ENCODE measurements at places on chromosomes 16 and 17. TPM values are rescaled to one million over a fixed set of nuclear protein-coding genes. Genes with fewer than 3 reads are reported as not detected.

- no peaks in the 10 kb centered on the region for H3K27me3 ChIP-seq
- no peak for DNase-seq
- no peak overlapping the region for H3K27ac ChIP-seq
- H3K36me3 ChIP-seq: peaks cover 2% of the 10 kb centered on the region
Measured at GRCh38 chr16:71635632-71636031, 9.6 kb downstream of the MARVELD3 start.

The TP53TG3 gene
- not detected for total RNA-seq

GRCh38 chr16:71328151-71328550 is 30.4 kb upstream of the CALB2 start:
- no peak overlapping the region for H3K27ac ChIP-seq
- DNase-seq: no peak
- no peaks in the 10 kb centered on the region for H3K27me3 ChIP-seq
- H3K4me1 ChIP-seq: no peaks in the 10 kb centered on the region
- no peaks in the 10 kb centered on the region for H3K36me3 ChIP-seq
- no peak overlapping the region for H3K4me3 ChIP-seq

GRCh38 chr16:24188751-24189318 is 67.3 kb upstream of the CACNG3 start:
- H3K4me3 ChIP-seq: no peak overlapping the region
- H3K27me3 ChIP-seq: no peaks in the 10 kb centered on the region
- H3K36me3 ChIP-seq: no peaks in the 10 kb centered on the region
- DNase-seq: no peak
- no peak overlapping the region for H3K27ac ChIP-seq

GRCh38 chr17:64565563-64565962 is 58.8 kb downstream of the CEP95 start:
- no peaks in the 10 kb centered on the region for H3K4me1 ChIP-seq
- no peaks in the 10 kb centered on the region for H3K27me3 ChIP-seq
- no peak overlapping the region for H3K4me3 ChIP-seq
- DNase-seq: no peak
- H3K27ac ChIP-seq: peak overlapping the region; percentile 1

The CAVIN1 gene
- 372 TPM for total RNA-seq

The IL21R gene
- 7.4 TPM for total RNA-seq

DNA sequence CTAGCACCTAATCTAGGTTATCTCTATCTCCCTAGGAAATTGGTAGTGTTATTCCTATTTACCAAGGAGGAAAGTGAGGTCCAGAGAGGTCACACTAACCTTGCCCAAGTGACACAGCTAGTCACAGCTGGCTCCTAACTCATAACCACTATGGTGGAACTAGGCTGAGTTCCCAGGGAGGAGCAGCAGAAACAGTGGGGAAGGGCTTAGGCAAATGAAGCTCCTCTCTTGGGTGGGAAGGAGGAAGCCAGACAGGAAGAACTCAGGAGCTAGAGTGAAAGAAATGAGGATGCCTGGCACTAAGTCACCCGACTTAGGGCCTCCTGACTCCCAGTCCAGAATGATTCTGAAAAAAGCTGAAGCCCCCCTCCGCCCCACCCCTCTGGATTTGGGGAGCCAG is 34.5 kb downstream of the PSME3IP1 start:
- H3K27ac ChIP-seq: no peak overlapping the region
- no peak overlapping the region for H3K4me3 ChIP-seq
- no peaks in the 10 kb centered on the region for H3K4me1 ChIP-seq
- peaks cover 2% of the 10 kb centered on the region for H3K36me3 ChIP-seq

DNA sequence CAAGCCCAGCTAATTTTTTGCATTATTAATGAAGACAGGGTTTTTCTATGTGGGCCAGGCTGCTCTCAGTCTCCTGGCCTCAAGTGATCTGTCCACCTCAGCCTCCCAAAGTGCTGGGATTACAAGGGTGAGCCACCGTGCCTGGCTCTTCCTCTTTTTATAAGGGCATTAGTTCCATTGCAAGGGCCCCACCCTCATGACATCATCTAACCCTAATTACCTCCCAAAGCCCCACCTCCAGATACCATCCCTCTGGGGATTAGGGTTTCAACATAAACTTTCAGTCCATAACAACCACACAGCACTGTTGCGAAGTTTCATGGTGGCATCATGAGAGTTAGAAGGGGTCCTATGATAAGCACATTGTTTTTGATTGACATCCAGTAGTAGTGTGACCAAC is 277.7 kb downstream of the GRIN2A start:
- no peaks in the 10 kb centered on the region for H3K4me1 ChIP-seq
- no peak for DNase-seq
- no peaks in the 10 kb centered on the region for H3K27me3 ChIP-seq
- no peak overlapping the region for H3K4me3 ChIP-seq

The SERPINF2 gene
- under 0.01 TPM for total RNA-seq

The C16orf89 gene
- 5.9 TPM for total RNA-seq

The CDH11 gene
- 220 TPM for total RNA-seq

The CHST6 gene
- 0.26 TPM for total RNA-seq

The TBC1D3G gene
- not detected for total RNA-seq

- H3K4me3 ChIP-seq: no peak overlapping the region
- no peak overlapping the region for H3K27ac ChIP-seq
- H3K27me3 ChIP-seq: no peaks in the 10 kb centered on the region
- no peak for DNase-seq
Measured at GRCh38 chr17:19996502-19996901, 12.7 kb upstream of the SPECC1 start.

DNA sequence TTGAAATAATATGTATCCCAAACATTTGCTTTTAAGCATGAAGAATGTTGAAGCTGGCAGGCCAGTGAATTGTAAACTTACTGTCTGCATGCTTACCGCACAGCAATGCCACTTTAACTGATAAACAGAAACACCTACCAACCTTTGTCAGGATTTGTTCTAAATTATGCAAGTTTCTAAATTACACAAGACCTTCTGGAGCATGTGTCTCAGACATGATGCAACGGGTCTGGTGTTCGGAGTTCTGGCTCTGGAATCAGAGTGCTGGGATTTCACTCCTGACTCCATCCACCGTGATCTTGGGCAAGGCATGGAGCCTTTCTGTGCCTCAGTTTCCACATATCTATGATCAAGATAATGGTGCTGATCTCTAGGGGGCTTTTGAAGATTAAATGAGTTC is 111.2 kb downstream of the CCT6B start:
- H3K4me1 ChIP-seq: no peaks in the 10 kb centered on the region
- no peaks in the 10 kb centered on the region for H3K27me3 ChIP-seq
- no peak for DNase-seq
- no peak overlapping the region for H3K4me3 ChIP-seq
- no peaks in the 10 kb centered on the region for H3K36me3 ChIP-seq

The KRTAP1-5 gene
- total RNA-seq: not detected

GRCh38 chr16:55746081-55746480 is 86.8 kb downstream of the CES1 start:
- H3K36me3 ChIP-seq: no peaks in the 10 kb centered on the region
- H3K27ac ChIP-seq: no peak overlapping the region
- H3K4me1 ChIP-seq: no peaks in the 10 kb centered on the region
- no peaks in the 10 kb centered on the region for H3K27me3 ChIP-seq

- no peak overlapping the region for H3K27ac ChIP-seq
- peaks cover 7% of the 10 kb centered on the region for H3K4me1 ChIP-seq
- H3K27me3 ChIP-seq: no peaks in the 10 kb centered on the region
- no peak overlapping the region for H3K4me3 ChIP-seq
Measured at GRCh38 chr17:40089077-40089895, 11.1 kb downstream of the NR1D1 start.

GRCh38 chr16:80417706-80418271 is 123.0 kb upstream of the DYNLRB2 start:
- H3K27me3 ChIP-seq: no peaks in the 10 kb centered on the region
- H3K27ac ChIP-seq: no peak overlapping the region
- DNase-seq: no peak
- no peaks in the 10 kb centered on the region for H3K4me1 ChIP-seq

The SLC5A11 gene
- under 0.01 TPM for total RNA-seq

The GNPTG gene
- total RNA-seq: 40.8 TPM

Data from fibroblast of lung (primary cell).